ENCODE measurements at places on chromosomes 7 and 10.
A peak's percentile ranks its signal among the peaks of the same experiment; 100 is the strongest.

DNA sequence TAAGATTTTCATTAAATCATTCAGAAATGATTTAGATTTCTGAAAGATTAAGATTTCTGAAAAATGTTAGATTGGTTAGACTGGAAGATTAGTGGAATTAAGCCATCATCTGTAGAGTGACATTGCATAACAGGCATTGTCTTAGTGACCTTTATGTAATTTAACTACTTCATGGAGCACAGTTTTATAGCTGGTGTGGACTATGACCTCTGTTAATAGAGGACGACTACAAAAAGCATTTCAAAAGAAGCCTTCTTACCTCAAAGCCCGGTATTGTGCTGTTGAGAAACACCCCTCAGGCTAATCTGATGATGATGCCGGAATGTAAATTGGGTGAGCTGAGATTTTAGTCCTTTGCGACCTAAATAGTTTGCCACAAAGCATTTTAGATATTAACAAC, 55.6 kb downstream of the GALNT11 start:
- no peak for DNase-seq

DNA sequence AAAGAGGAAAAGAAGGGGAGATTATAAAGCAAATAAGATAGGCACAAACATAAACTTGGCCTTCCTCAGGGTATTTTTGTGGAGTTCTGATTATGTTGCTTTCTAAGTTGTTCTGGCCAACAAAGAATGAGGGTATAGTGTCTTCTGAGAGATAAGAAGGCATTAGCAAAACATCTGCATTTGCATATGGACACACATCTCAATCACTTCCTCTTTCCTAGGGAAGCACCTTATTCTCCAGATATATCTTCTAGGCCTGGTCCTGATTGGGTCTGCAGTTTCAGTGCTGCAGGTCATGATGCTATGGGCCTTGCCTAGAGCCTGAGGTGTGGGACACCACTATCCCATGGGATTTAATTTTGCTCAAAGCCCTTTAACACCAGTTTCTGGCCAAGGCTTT, 308.8 kb upstream of the PHYHIPL start:
- DNase-seq = no peak

- peak; percentile 20 for DNase-seq
Observed at GRCh38 chr7:105015390-105015965, 1.5 kb downstream of the KMT2E start.

- no peak for DNase-seq
Observed at GRCh38 chr7:110534241-110534931, 556.5 kb upstream of the LRRN3 start.

GRCh38 chr7:85773116-85773728, 586.4 kb upstream of the SEMA3D start:
- DNase-seq = no peak

DNA sequence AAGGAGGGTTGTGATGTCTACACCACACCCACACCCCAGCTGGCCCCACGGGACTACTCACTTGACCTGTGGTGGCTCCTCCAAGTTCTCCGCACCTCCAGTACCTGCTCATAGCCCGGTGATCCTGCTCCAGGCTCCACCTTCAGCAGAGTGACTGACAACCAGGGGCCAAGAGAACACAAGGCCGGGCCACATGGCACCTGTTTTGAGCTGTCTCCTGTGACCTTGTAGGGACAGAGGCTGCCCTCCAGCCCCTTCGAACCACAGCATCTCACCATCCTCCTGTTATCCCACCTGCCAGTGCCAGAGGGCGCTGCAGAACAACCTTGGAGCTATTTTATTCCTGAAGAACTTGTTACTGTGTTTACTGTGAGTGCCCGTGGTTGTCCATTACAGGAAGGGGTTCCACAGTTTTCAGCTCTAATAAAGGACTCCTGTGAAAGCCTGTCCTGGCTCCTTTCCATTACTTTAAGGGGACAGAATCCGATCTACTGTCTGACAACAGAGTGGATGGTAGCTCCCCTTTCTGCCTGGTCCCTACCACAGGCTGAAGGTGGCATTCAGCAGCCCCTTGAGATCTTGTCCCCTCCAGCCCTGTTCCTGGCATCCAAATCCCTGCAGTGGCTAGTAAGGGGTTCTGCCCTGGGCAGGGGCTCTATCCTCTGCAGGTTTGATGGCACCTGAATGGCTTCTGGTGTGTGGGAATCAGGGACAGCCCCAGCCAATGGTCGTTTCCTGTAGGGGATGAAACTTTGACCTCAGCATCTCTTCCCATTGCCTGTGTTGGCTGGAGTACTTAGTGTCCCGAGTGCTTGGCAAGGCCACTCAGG, 50.8 kb downstream of the C10orf120 start:
- no peak for DNase-seq

DNA sequence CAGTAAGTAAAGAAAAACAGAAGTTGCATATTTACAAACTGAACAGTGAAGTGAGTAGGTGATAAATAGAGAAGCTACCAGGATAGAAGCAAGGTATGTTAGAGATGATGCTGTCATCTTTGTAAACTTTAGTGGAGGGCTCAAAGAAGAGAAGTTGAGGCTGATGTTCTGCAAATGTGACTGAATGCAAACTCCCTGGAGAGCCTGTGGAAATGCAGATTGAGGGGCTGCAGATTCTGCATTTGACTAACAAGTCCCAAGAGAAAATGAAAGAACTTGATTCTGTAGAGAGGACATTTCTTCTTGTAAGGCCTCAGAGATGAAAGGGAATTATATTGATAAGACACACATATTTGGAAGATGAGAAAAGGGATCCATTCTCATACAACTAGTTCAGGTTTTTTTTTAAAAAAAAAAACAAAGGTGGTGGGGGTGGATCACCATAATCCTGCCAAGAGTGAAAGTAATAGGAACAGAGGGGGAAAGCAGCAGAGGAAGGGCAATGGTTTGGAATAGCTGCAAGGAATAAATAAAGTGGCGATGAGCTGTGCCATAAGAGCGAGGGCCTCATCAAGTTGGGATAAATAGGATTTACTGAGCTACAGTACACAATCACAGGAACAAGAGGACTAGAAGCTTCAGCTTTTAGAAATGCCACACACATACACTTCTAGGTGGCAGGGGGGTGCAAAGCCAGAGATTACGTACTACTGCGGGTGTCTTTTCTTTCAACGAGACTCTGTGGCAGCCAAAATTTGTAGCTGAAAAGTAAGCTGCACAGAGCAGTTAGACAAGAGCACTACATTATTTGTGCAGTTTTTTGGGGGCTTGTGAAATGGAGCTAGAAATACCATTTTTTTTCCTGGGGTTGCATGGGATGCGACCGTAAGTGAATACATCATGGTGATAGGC, 778.5 kb downstream of the NRG3 start:
- no peak for DNase-seq

GRCh38 chr7:87512906-87513305, 37.4 kb upstream of the ABCB4 start:
- no peak for DNase-seq
